ENCODE measurements at places on chromosomes 4 and X. TPM values are rescaled to one million over a fixed set of nuclear protein-coding genes. Genes with fewer than 3 reads are reported as not detected.

GRCh38 chrX:64894454-64895038 is 81.7 kb downstream of the ZC4H2 start:
- peak; percentile 21 for DNase-seq
- H3K36me3 ChIP-seq, result no peaks in the 10 kb centered on the region
- no peak overlapping the region for H3K27ac ChIP-seq
- H3K27me3 ChIP-seq, result no peaks in the 10 kb centered on the region
- H3K4me1 ChIP-seq, result no peaks in the 10 kb centered on the region

SLAIN2 gene
- total RNA-seq, result 70.5 TPM

PRR32 gene
- total RNA-seq, result not detected

DNA sequence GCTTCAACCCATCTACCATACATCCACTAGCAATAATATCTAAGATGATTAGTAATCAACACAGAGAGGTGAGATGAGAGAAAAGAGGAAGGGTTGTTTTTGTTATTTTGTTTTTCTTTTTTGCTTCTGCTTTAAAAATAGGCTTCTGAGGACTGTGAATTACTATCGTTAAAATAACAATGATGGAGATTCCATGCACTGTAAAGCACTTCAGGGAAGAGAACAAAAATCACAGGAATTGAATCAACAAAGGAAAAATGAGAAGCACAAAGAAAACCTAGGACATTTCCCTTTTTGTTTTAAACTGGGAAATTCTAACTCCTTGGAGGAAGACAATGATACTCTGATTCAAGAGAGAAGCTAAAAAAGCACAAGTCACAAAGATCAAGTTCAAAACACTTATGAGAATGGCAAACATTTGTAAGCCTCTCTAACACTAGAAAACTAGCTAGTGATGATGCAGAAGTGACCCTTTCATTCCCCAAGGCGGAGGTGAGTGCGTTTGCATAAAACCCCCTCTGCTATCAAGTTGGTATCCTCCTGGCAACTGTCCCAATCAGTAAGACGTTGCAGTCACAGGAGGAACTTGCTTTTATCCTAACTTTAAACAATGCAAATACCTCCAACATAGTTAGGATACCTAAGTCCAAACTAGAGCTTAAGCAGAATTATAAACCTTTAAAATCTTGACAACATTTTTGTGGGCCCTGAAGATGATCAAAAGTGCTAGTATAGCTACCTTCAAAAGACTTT is 308.5 kb downstream of the CAMK2D start:
- no peak overlapping the region for H3K4me3 ChIP-seq
- H3K4me1 ChIP-seq, result no peaks in the 10 kb centered on the region
- H3K27me3 ChIP-seq, result no peaks in the 10 kb centered on the region
- no peak overlapping the region for H3K27ac ChIP-seq
- H3K36me3 ChIP-seq, result peaks cover 25% of the 10 kb centered on the region
- no peak for DNase-seq

PAGE1 gene
- not detected for total RNA-seq

DNA sequence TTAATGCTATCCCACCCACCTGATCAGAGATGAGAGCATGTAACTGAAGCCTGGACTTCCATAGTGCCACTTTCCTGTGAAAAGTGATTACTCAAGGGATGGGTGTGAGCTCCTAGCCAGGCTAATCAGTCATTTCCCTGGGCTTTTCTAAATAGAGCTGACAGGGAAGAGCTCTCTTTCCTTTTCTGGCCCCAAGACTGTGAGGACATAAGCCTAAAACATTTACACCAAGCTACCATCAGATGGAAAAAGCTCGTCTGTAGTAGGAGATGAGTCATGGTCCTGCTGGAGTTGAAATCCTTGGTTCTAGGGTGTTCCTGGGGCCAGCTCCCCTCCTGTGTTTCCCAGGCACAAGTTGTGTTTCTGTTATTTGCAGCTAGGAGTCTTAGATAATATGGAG is 52.4 kb upstream of the NDP start:
- H3K4me1 ChIP-seq, result no peaks in the 10 kb centered on the region
- no peaks in the 10 kb centered on the region for H3K36me3 ChIP-seq
- H3K4me3 ChIP-seq, result no peak overlapping the region
- no peak for DNase-seq
- no peaks in the 10 kb centered on the region for H3K27me3 ChIP-seq

- H3K27ac ChIP-seq, result peak overlapping the region; percentile 23
- H3K27me3 ChIP-seq, result no peaks in the 10 kb centered on the region
- H3K4me1 ChIP-seq, result peaks cover 22% of the 10 kb centered on the region
- no peaks in the 10 kb centered on the region for H3K36me3 ChIP-seq
These were observed 964 bp upstream of the GPR82 start for GRCh38 chrX:41722816-41723618.

SPON2 gene
- total RNA-seq, result 13.6 TPM

DNA sequence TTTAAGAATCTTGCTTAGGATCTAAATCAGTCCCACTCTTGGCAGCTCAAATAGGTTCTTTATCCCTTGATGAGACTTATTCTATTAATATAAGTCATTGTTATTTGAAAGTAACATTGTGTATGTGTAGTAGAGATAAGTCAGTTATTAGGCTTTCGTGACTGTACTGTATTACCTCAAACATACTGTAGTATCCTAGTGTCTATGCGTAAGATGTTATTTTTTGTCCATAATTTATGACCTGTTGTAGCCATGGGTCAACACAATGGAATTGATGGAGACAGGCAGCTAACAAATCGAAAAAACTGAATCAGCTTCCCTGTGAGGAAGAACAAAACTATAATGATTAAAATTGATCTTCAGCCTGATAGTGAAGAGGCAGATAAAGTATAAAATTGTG is 41.8 kb downstream of the CLCN3 start:
- no peaks in the 10 kb centered on the region for H3K27me3 ChIP-seq
- no peak overlapping the region for H3K27ac ChIP-seq
- H3K4me1 ChIP-seq, result no peaks in the 10 kb centered on the region
- no peak overlapping the region for H3K4me3 ChIP-seq
- no peak for DNase-seq

IL21 gene
- not detected for total RNA-seq

DNA sequence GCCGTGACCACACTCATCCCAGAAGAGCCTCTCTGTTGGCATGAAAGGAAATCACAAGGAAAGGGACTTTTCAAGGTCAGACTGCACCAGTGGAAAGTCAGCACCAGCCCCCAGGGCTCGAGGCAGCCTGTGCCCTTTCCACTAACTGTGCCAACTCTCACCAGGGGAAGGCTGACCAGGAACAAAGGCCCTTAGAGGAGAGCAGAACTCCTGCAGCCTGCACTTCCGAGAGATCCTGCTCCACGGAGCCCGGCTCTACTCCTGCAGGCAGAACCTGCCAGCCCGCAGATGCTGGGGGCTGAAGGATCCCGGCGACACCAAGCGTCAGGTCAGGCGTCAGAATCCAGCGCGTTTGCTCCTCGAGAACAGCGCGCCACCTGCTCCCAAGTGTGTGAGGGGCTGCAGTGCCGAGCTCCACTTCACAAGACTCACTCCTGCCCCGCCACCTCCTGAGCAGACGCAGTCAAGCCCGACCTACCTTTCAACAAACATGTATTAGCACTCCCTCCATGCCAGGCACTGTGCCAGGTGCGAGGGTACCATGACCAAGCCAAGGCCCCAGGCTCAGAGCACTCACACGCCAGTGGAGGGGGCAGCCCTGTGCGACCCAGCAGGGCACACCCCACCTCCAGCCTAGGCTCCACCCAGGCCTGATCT is 13.6 kb upstream of the HELT start:
- H3K36me3 ChIP-seq, result no peaks in the 10 kb centered on the region
- H3K4me1 ChIP-seq, result peaks cover 8% of the 10 kb centered on the region
- H3K27me3 ChIP-seq, result no peaks in the 10 kb centered on the region

DNA sequence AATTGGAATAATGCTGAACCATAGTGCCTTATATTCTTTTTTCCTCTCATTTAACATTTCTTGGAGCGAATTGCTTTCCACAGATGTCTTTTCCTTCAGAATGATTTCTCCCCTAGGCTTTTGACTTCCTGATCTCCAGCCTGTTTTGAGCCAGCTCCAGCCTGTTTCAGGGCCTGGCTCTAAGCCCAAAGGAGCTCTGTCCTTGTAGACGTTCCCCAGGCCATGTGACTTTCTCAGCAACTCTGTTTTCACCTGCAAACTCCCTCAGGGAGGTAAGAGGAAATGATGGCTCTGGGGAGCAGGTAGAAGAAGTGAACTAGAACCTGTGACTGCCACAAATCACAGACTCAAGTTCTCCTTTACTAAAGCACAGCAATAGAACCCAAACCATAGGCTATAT is 89.1 kb downstream of the AKAP4 start:
- no peak overlapping the region for H3K27ac ChIP-seq
- no peaks in the 10 kb centered on the region for H3K27me3 ChIP-seq
- no peak overlapping the region for H3K4me3 ChIP-seq
- DNase-seq, result no peak
- H3K4me1 ChIP-seq, result no peaks in the 10 kb centered on the region
- H3K36me3 ChIP-seq, result no peaks in the 10 kb centered on the region

MEPE gene
- total RNA-seq, result not detected

PDE6B gene
- total RNA-seq, result 21.7 TPM

DNA sequence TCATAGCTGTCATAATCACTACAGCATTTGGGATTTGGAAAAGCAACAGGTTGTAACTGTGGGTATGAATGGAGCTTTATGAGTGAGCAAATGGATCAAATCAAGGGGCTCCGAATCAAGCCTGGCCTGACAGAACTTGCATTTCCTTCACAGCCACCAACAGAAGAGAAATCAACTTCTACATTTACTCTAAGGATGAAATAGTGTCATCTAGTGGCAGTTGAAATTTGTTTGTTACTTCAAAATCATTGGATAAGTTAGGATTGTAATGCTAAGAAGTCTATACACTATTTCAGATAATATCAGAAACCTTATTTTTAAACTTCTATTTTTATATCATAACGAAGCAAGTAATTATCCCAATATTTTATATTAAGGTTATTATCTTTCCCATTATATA is 10.7 kb upstream of the WDR17 start:
- no peaks in the 10 kb centered on the region for H3K27me3 ChIP-seq
- no peak for DNase-seq
- H3K36me3 ChIP-seq, result no peaks in the 10 kb centered on the region

DNA sequence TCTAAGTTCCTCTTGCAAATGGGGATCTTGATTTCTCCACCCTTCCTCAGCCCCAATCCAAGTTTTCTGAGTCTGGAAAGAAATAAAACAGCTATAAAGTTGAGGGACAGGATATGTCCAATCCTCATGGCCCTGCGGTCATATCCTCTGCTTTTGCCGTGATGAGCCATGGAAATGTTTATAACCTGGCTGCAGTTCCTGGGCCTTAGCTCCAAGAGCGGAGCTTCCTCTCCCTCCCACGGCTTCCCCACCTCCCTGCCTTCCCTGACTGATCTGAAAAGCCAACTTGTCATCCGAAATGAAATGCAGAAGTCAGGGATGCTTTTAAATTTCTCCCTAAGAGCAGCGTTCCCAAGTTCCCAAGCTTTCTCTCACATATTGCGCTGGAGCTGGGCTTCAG is 221.5 kb upstream of the SFRP2 start:
- no peak for DNase-seq
- no peaks in the 10 kb centered on the region for H3K36me3 ChIP-seq
- peaks cover 3% of the 10 kb centered on the region for H3K27me3 ChIP-seq
- H3K4me3 ChIP-seq, result no peak overlapping the region
- H3K4me1 ChIP-seq, result no peaks in the 10 kb centered on the region
- H3K27ac ChIP-seq, result no peak overlapping the region

GRCh38 chr4:144298519-144298918 is 158.0 kb upstream of the GYPA start:
- no peak for DNase-seq
- no peaks in the 10 kb centered on the region for H3K36me3 ChIP-seq
- H3K27ac ChIP-seq, result no peak overlapping the region
- H3K4me1 ChIP-seq, result no peaks in the 10 kb centered on the region
- no peak overlapping the region for H3K4me3 ChIP-seq

DNA sequence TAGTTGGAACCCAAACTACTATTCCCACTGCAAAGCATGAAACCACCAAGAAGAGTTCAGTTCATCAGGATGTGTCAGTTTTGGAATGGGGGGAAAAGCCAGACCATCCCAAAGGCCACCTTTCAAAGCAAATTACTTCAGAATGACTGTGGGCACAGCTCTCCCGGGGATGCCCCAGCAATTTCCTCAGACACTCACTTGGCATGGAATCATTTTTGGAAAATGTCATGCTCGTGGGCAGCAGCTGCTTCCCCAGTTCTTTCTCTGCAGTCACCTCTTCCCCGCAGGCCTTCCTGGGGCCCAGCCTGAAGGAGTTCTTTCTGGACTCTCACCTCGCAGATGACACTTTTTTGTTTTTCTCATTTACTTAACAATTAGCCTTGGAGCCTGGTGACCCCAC is 350.3 kb downstream of the NR3C2 start:
- H3K27ac ChIP-seq, result no peak overlapping the region
- H3K4me3 ChIP-seq, result no peak overlapping the region
- no peaks in the 10 kb centered on the region for H3K4me1 ChIP-seq
- no peaks in the 10 kb centered on the region for H3K27me3 ChIP-seq
- no peaks in the 10 kb centered on the region for H3K36me3 ChIP-seq

- no peak overlapping the region for H3K4me3 ChIP-seq
- no peak for DNase-seq
- H3K27ac ChIP-seq, result no peak overlapping the region
- no peaks in the 10 kb centered on the region for H3K36me3 ChIP-seq
- H3K4me1 ChIP-seq, result no peaks in the 10 kb centered on the region
- H3K27me3 ChIP-seq, result no peaks in the 10 kb centered on the region
These were observed 291.8 kb upstream of the PRKX start for GRCh38 chrX:4005281-4005680.

GRCh38 chr4:156158747-156159146 is 205.1 kb upstream of the CTSO start:
- no peak overlapping the region for H3K27ac ChIP-seq
- DNase-seq, result no peak
- no peaks in the 10 kb centered on the region for H3K36me3 ChIP-seq

DNA sequence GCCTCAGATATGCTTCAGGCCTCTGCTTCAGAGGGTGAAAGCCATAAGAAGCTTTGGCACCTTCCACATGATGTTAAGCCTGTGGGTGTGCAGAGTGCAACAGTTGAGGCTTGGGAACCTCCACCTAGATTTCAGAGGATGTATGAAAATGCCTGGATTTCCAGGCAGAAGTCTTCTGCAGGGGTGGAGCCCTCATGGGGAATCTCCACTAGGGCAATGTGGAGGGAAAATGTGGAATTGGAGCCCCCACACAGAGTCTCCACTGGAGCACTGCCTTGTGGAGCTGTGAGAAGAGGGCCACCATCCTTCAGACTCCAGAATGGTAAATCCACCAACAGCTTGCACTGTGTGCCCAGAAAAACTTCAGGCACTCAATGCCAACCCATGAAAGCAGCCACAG is 35.2 kb downstream of the TLR10 start:
- no peak overlapping the region for H3K4me3 ChIP-seq
- H3K4me1 ChIP-seq, result no peaks in the 10 kb centered on the region
- H3K27me3 ChIP-seq, result peaks cover 3% of the 10 kb centered on the region
- H3K27ac ChIP-seq, result no peak overlapping the region

Measured in T-cell (primary cell).